ENCODE measurements at places on chromosomes 6 and 20. TPM values are rescaled to one million over a fixed set of nuclear protein-coding genes. Genes with fewer than 3 reads are reported as not detected.

- peak; percentile 47 for DNase-seq
Observed at GRCh38 chr20:22684072-22684762, 99.8 kb upstream of the FOXA2 start.

Gene SAMD3
- polyA plus RNA-seq, result 1.2 TPM

Gene FAM83C
- polyA plus RNA-seq, result not detected

Gene SOD2
- polyA plus RNA-seq, result 31.1 TPM

- no peak for DNase-seq
Observed at GRCh38 chr6:136192902-136193301, 57.2 kb downstream of the MTFR2 start.

DNA sequence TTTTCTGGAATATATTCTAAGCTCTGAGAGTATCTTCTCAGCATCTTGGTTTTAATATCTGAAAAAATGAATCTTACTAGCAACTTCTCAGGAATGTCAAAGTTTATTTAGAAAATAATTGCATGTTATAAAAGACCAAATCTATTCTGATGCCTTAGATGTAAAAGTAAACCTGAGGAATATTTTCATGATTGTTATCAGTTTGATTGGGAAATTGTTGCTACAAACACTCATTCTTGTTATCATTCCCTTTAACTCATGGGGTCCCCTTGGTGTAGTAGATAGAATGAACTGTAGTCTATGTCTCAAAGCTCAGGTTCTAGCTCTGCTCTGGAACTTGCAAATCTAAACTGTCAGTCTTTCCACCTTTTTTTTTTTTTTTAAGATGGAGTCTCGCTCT, 50.0 kb downstream of the SNRNP48 start:
- DNase-seq, result no peak

- DNase-seq, result no peak
Observed at GRCh38 chr6:157594292-157594691, 213.3 kb downstream of the ZDHHC14 start.

- peak; percentile 38 for DNase-seq
Observed at GRCh38 chr6:87391334-87391733, 16.4 kb upstream of the CFAP206 start.

Gene ZSWIM3
- 5.4 TPM for polyA plus RNA-seq

GRCh38 chr6:75524322-75524972, 30.8 kb upstream of the FILIP1 start:
- DNase-seq, result no peak

Gene KIF13A
- polyA plus RNA-seq, result 14.7 TPM

DNA sequence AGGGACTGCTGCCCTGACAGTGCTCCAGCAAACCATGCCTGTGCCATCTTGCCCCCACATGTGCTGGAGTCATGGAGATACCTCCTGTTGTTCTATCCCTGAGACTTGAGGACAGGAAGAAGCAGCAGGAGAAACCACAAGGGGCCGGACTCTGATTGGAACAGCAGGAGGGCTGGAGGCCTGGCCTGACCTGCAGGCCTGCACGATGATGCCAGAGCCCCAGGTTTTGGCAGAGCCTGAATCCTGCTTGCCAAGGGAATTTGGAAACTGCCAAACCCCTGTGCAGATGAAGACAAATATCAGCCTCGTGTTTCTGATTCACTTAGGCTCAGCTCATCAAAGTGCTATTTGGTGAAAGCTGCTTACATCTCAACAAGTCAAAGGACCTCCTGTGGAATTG, 177.6 kb downstream of the MAFB start:
- no peak for DNase-seq

Gene ABHD16B
- 0.05 TPM for polyA plus RNA-seq

DNA sequence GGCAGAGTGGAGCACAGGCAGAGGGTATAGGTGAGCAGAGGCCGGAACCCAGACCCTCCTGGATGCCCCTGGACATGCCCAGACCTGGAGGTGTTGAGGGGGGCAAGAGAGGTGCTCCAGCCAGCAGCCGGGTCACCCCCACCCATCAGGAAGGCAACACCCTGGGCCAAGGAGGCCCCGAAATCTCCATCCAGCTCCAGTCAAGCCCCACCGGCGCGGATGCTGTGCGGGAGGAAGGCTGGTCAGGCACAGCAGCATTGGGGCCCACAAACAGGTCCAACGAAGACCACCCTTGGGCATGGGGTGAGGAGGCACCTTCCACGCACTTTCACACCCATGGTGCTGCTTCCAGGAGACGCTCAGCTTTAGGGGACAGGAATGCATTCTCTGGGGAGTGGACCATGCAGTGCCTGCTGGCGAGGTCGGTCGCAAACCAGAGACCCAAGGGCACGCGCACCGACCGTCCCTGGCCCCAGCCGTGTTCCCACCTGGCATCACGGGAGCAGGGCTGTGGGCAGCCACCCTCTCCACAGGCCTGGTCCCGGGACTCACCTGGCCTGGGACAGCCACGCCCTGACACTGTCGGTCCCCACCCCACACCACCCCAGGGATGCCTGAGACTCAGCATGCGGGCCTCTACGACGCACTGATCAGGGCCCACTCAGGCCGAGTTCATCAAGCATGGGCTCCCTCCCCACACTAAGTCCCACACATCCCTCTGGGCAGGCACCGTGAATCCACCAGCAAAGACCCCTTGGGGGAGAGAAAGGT, 43.6 kb upstream of the ZBP1 start:
- no peak for DNase-seq

DNA sequence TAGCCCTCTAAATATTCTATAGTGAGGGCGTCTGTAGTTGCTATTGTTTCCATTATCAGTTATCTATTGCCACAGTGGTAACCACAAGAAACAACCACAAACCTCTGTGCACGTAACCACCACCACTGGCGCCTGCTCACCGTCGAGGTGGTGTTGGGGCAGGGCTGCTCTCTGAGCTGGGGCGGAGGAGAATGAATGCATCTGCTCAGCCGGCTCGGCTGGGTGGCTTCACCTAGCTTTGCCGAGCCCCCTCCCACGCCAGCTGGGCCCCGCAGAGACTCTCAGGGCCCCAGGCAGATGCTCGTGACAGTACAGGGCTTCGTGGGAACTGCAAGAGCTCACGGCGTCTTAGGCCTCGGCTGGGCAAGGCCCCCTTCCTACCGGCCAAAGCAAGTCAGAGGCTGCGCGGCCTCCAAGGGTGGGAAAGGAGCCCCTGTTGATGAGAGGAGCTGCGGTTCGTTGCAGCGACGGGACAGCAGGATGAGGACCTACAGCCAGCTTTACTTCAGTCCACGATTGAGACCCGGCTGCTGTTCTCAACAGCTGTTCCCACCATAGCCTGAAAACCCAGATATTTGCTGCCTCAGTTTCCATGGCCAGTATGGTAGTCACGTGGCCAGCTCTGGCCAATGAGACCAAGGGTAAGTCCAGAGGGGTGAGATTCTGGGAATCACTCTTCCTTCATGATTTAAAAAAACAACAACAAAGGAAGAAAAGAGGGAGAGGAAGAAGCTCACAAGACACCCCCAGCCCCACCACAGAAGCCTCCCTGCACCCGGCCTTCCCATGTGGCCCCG, 120.2 kb upstream of the AFDN start:
- no peak for DNase-seq

GRCh38 chr6:27922949-27923348, 10.8 kb upstream of the OR2B2 start:
- DNase-seq, result no peak

Gene EEF1A2
- polyA plus RNA-seq, result 7.4 TPM

Gene DNAJC5
- polyA plus RNA-seq, result 25.0 TPM

DNA sequence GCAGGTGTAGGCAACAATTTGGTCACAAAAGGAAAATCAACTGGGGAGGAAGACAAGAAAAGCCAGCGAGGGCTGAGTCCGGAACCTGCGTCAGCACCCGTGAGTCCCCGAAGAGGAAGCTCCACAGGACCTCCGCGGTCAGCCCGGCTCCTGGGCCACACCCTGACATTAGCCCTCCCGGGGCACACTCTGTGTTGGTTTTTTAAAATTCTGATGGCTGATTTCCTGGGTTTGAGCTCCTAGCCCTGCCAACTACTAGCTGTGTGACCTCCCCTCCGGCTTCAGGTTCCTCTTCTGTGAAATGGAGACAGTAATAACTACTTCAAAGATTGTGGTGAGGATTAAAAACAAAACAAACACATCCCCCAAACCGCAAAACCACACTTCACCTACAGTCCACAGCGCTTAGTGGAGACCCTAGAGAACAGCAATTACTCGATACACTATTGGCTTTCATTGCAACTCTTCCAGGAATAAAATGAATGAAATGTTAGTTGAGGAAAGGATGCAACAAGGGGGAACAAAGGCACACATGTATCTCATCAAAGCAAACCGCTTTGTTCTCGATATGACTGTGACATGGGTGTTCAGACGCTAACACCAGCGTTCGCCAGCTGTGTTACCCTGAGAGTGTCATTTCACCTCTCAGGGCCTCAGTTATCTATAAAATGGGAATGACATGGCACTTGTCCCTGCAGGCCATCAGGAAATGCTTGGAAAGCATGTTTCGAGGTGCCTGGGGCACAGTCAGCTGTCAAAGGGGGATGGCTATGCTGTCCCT, 985 bp downstream of the ZBP1 start:
- DNase-seq, result no peak

Gene BTNL2
- polyA plus RNA-seq, result not detected

All from H1 (cell line).